Thyroid gland (tissue), 4 donors: ENCODE measurements at places on chromosomes 13 and 19. TPM values are rescaled to one million over a fixed set of nuclear protein-coding genes. Genes with fewer than 3 reads are reported as not detected.

GRCh38 chr19:5340637-5341447 lies at the start of gene PTPRS:
TSS of gene PTPRS (minus strand) at chr19:5340812. CDS start at chr19:5286140, 54,672 bp downstream.
- peak; percentile 55 for DNase-seq

GRCh38 chr19:53520547-53521372 lies 17.2 kb upstream of the ZNF331 start:
- peak; percentile 98 for DNase-seq

- peak; percentile 70 for DNase-seq
These were observed at the start of gene TGFB1 for GRCh38 chr19:41353466-41354342. TSS of gene TGFB1 (minus strand) at chr19:41353922. CDS start at chr19:41353044, 878 bp downstream.

GRCh38 chr19:13090511-13091231 lies 12.0 kb downstream of the LYL1 start:
- DNase-seq: no peak

DNA sequence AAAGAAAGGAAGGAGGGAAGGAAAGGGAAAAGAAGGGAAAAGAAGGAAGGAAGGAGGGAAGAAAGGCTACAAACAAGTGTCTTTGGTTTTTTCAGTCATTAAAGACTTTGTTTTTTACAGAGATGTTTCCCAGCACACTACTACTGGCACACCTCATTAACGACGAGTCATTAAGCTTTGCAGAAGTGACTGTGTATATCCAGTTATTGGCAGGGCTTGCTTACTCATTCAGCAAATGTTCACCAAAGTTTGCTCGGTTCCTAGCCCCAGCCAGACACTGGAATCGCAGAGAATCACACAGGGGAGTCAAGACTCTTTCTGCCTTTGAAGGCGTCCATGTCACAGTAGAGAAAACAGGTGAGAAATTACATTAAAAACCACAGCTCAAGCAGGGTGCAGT lies 4.3 kb downstream of the NLRP12 start:
- DNase-seq: no peak

- DNase-seq: peak; percentile 81
These were observed 20.7 kb downstream of the PHF11 start for GRCh38 chr13:49516467-49516866.

DNA sequence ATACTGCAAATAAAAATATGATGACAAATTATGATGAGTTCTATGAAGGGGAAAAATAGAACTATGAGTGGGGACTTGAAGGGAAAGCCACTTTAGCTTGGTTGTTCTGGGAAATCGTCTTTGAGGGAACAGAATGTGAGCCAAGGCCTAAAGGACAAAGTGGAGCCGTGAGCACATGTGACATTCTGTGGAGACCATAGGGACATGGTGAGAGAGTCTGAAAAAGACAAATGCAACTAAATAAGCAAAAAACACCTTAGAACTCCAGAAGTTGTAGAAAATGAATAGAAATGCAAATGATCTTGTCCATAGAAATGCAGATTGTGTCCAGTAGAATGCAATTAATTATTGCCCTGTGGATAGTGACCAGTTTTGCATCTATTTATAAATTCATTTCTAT lies 86.8 kb upstream of the ANKRD10 start:
- no peak for DNase-seq

DNA sequence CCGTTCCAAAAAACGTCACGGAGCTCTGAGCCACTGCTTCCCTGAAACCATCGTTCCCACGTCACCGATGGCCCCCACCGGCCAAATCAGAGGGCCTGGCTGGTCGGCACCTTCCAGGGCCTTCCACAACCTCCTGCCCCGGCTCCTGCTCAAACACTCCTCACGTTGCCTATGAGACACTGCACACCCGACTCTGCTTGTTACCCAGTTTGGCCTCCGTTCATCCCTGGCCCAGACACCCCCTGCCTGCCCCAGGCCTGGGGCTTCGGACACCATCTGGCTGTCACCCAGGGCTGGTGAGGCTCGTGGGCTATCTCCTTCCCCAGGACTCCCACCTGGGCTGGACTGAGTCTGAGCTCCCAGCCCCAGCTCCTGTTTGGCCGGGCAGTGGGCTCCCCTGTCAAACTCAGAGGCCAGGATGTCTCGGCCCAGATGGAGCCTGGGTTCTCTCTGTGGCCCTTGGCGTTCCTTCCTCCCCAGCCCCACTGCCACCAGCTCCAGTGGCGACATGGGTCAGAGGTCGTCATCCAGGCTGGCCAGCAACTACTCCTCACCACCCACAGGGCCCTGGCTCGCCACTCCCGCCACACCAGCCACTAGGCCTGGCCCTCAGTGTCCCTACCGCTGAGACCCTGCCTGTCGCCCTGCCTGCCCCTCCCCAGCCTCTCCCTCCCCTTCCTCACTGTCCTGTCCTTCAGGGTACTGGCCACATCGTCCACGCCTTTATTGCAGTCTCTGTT lies 17.7 kb downstream of the CERS1 start:
- no peak for DNase-seq

DNA sequence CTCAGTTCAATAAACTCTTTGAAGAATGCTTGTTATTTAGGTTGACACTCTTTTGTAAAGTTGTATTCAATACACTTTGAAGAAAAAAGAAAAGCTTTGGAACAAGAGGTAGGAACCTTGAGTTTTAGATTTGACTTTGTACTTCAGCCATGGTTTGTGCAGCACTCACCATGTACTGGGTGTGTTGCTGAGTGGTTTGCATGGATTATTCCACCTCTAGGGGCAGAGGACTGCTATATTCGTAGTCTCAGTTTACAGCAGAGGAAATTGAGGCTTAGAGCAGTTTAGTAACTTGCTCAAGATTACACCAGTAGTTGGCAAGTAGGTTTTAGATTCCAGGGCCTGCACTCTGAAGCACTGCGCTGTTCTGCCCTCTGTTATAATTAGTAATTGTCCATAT lies 68.8 kb downstream of the DNAJC3 start:
- DNase-seq: no peak

- no peak for DNase-seq
These were observed at the start of gene FCAR for GRCh38 chr19:54873990-54874389. TSS of gene FCAR (plus strand) at chr19:54874235. CDS start at chr19:54874290, 55 bp downstream.

GRCh38 chr19:46192992-46193650 lies 36.4 kb upstream of the IGFL1 start:
- DNase-seq: no peak

DNA sequence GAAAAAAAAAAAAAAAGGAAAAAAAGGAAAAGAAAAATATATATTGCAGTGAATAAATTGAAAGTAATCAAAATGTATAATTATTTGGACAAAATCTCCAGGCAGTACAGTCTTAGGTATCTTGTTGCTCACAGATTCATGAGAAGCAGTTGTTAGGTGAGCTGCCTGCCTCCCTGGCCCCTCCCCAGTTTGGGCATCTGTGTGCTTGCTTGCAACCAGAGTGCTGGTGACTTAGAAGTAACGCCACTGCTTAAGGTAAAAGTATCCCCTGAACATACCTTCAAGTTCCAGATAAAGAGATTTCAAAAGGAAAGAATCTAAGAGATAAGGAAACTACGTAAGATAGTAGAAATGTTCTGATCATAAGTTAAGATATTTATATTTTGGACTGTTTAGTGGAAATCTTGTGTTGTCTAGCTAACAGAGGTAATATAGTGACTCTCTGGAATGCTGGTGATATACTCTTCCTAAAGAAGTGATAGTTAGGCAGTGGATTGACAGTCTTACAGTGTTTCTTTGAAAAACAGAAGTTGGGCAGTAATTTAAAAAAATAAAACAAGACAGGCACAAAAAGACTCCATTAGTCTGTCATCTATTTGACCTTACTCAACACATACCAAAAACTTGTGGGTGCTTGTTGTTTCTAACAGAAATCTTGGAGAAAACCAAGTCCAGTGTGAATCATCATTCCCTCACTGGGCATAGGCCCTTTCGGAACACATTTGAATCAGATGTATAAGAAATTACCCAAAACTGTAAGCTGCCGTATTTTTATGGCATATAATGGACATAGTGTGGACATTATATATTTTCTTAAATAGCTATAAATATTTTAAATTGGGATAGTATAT lies 38.3 kb upstream of the KCTD4 start:
- no peak for DNase-seq

DNA sequence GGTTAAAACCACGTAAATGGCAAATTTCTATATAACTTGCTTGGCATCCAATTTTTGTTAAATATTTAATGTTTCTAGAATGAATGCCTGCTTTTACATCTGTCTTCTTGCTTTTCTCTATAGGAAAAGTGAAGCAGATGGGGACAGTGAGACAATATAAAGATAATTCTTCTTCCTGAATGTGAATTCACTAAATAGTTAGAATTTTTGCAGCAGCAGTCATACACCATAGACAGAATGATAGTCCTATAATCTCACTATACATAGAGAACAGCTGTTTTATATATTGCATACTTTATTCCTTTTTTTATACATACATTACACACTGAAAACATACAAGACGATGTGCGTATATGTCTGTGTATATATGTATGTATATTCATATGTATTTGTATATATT lies 1127.3 kb downstream of the PCDH9 start:
- DNase-seq: no peak

GRCh38 chr19:50790922-50791467 lies 780 bp downstream of the ACP4 start:
- no peak for DNase-seq

GRCh38 chr13:75271846-75272245 lies 210.1 kb downstream of the TBC1D4 start:
- no peak for DNase-seq

DNA sequence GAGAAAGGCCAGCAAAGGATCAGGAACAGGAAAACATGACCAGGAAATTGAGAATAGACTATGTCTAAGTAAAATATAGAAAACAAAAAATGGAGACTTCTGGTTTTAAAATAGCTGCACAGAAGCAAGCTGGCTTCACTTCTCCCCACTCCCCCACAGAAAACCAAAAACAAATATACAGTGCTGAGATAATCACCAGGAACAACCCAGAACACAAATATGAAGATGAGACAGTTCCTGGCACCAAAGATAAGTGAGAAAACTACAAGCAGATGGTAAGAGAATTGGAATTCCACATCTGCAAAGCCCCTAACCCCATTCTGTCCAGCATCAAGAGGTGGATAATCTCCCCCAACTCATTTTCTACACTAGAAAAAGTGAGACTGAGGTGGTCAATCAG lies 397.7 kb downstream of the SUCLA2 start:
- no peak for DNase-seq

DNA sequence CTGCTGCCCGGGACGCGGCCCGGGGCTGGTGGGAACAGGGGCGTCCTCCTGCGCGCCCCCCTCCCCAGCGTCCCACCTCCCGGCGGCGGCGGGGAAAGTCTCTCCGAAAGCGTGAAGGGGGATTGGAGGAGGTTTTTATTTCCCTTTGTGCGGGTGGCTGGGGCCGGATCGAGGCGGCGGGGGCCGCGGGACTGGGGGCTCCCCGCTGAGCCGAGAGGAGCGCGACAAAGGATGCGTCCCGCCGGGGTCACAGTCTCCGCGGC lies 132 bp downstream of the SHD start:
- no peak for DNase-seq

DNA sequence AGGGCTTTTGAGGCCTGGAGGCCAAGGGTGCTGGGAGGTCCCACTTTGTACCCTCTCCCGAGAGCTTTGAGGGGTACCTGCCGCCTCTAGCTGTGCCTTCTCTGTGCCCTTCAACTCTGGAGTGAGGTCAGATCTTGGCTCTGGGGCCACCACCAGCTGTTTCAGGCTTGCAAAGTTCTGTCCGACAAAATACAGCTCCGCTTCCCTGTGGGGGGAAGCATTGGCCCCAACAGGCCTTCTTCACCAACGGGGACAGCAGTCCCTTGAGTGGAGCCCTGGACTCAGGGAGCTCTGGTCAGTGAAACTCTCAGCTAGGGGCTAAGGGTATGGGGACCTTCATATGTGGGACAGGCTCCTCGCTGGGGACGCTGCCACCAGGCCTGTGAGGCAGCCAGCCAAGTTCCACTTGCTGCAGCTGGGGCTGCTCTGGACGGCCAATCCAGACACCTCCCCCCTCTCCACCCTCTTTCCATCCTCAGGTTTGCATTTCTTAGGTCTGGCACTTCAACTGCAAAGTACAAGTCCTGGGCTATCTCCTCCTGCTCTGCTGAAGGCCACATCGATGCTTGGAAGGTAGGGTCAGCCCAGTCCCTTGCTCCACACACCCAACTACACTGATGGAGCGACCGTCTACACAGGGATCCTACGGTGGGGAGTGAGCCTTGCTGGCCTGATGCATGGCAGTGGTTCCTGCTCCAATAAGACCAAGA lies 46.8 kb downstream of the C13orf46 start:
- DNase-seq: no peak

GRCh38 chr19:45468803-45469131 lies 971 bp downstream of the FOSB start:
- DNase-seq: no peak

DNA sequence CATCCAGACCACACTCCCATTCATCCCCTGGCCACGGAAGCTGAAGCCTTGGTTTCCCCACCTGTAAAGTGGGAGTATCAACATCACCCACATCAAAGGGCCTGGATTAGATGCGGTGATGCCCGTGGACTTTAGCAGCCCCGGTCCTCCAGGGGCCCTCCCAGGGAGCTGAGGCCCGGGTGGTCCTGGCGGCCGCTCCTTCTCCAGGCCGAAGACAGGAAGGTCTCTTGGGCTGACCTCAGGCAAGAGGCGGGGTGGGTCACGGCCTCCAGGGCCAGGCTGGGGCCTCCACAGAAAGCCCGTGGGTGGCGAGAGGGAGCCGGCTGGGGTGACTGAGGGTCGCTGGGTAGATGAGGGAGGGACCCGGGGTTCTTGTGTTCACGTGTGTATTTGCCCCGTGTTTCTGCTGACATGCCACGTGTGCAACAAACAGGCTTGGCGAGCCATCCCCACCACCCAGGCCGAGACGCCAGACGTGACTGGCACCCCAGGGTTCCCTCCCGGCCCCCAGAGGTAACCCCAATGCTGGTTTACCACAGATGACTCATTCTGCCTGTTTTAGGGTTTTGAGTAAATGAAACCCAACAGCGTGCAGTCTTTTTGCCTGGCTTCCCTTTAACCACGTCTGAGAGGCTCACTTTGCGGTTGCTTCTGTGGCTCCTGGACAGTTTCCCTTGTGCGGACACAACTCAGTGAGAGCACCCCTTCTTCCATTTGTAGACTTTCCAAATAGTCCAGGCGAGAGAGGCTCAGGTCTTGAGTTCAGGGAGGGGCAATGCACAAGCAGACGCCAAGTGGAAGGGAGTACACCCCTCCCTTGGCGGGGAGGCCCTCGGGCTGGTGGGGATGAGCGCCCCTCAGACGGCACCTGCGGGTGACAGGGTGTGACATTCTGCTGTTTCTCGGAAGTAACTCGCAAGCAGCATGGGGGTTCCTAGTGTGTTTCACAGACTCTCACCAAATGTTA lies 42.9 kb downstream of the C13orf46 start:
- no peak for DNase-seq

SPIB gene
- not detected for total RNA-seq

CNMD gene
- 0.40 TPM for total RNA-seq

TPTE2 gene
- total RNA-seq: not detected

ZNF772 gene
- 45.9 TPM for total RNA-seq

TMEM238 gene
- total RNA-seq: 6.3 TPM

BSPH1 gene
- total RNA-seq: not detected

GJB6 gene
- 4.3 TPM for total RNA-seq

RNF17 gene
- total RNA-seq: 0.13 TPM

PLIN5 gene
- 6.9 TPM for total RNA-seq

LYPD5 gene
- 1.8 TPM for total RNA-seq

C19orf38 gene
- total RNA-seq: 1.5 TPM

NAT14 gene
- 9.2 TPM for total RNA-seq

VSIG10L gene
- 0.21 TPM for total RNA-seq

ATP4A gene
- total RNA-seq: 0.27 TPM
